ENCODE measurements at places on chromosomes 1 and 21. TPM values are rescaled to one million over a fixed set of nuclear protein-coding genes. Genes with fewer than 3 reads are reported as not detected.

Gene GCSAML
- total RNA-seq: 1.1 TPM

Gene S100A9
- 1,024 TPM for total RNA-seq

Gene NES
- 54.7 TPM for total RNA-seq

Gene UBL4B
- 0.20 TPM for total RNA-seq

Gene SRM
- total RNA-seq: 13.0 TPM

Gene REG4
- not detected for total RNA-seq

Gene CHI3L2
- 5.5 TPM for total RNA-seq

Gene SLFNL1
- 0.30 TPM for total RNA-seq

Gene TMPRSS2
- total RNA-seq: 0.69 TPM

Gene SLC45A1
- total RNA-seq: 0.49 TPM

Gene DNAI4
- 16.2 TPM for total RNA-seq

Gene KIAA1614
- 4.5 TPM for total RNA-seq

Gene AGBL4
- total RNA-seq: 0.30 TPM

Gene TMEM125
- 1.3 TPM for total RNA-seq

Gene C8B
- total RNA-seq: not detected

All from skin of body (tissue), 3 donors.